ENCODE measurements at places on chromosomes 7 and 10.

DNA sequence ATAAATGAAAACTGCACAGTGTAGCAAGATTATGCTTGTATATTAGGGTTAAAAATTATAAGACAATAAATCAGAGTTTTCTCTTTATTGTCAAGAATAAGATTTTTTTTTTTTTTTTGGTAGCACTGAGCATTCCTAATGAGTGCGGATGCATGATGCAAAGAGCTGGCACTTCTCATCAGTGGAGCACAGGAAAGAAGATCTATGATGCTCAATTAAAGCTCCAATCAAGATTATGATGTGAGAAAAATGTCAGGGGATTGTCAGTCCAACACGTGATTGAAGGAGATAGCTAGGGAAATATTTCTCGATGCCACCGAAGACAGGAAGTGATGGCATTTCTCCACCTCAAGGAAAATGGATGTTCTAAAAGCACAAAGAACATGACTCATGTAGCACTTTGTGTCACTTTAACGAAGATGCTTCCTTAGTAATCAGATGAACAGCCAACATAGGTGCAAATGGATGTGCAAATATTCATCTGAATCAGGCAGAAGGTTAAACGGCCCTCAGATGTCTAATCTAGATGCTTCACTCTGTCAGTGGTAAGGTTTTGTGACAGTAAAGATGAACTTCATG is 240.9 kb downstream of the THSD7A start:
- DNase-seq = no peak

GRCh38 chr7:129670656-129671055 is 59.1 kb downstream of the NRF1 start:
- no peak for DNase-seq

- DNase-seq = no peak
Observed at GRCh38 chr7:114944745-114945625, 23.1 kb downstream of the MDFIC start.

- no peak for DNase-seq
Observed at GRCh38 chr10:69382382-69383117, 34.2 kb downstream of the TACR2 start.

DNA sequence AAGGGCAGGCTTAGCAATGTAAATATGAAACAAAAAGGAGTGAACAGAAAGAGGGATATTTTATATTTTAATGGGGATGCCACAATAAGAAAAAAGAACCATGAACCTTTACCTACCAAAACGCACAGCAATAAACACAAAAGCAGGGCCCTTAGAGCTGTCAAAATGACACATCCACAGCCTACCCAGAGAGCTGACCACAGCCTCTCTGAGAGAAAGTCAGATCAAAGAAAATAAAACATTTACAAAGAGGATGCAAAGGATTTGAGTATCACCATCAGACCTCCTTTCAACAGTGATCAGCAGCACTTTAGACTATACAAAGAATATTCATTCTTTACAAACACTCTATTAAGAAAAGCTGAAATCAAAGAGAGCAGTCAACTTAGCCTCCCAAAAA is 52.9 kb downstream of the ERCC6 start:
- DNase-seq = no peak

- DNase-seq = no peak
Observed at GRCh38 chr7:73870041-73870492, 9.1 kb downstream of the TMEM270 start.

DNA sequence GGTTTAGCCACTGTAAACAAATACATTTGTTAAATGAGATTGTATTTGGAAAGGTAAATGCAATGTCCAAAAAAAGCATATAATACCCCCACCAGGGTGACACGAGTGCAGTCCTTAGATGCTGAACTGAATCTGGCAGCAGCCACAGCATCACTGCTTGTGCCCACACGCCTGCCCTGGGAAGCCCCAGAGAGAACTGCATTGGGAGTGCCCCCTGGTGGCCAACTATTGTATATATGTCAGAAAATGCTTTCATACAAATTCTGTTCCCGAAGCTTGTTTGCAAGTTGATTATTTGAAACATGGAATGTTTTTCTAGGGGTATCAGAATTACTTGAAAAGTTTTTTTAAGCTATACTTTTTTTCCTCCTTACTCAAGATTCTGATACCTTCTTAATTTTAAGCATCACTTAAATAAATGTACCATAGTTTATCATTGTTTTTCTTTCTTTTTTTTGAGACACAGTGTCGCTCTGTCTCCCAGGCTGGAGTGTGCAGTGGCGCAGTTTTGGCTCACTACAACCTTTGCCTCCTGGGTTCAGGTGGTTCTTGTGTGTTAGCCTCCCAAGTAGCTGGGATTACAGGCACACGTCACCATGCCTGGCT is 50.1 kb downstream of the LANCL2 start:
- peak; percentile 77 for DNase-seq
